Ovary (tissue), 10 donors: ENCODE measurements at places on chromosomes 6 and 20. TPM values are rescaled to one million over a fixed set of nuclear protein-coding genes. Genes with fewer than 3 reads are reported as not detected.

- no peak for DNase-seq
These were observed 12.1 kb upstream of the RAMACL start for GRCh38 chr6:166598441-166599138.

DNA sequence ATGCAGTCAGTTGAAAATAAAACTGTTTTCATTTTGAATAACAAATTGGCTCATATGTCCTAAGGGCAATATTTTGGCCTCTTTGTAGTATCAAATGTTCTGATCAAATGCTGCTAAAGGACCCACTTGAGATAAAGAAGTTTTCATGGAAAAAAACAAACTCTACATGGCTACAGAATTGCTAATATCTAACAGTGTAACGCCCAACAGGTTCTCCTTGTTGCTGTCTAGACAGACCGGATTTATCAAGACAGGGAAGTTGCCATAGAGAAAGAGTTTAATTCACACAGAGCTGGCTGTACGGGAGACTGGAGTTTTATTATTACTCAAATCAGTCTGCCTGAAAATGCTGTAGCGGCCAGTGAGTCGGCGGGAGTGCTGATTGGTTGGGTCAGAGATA is 19.4 kb upstream of the MAN1A1 start:
- no peak for DNase-seq

DNA sequence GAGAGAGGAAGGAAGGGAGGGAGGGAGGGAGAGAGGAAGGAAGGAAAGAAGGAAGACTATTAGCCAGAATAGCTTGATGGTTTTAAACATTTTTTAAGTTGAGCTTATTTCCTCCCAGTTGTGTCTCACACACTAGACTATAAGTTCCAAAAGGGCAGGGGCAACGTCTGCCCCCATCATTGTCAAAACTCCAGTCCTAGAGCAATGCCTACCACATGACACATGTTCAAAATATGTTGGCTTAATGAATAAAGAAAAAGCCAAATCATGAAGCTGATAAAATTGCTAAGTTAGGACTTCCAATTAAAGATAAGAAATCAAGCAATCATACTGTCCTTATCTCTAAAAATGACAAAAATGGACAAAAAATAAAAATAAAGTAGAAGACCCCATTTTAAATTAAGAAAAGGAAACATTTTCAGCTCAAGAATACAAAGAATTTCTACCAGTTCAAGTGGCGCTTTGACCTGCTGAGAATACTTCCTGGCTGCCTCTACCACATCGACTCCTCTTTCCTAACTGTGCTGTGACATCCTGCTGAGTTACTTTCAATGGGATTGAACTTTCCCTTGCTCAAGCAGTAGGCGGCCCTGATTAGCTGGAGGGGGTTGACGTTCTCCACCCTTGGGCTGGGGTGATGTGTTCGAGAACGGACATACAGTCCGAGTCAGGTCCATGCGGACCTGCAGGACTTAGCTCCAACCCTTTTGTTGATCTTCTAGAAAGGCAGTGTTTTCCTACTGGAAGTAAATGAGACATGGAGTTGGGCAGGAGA is 283.9 kb upstream of the FOXQ1 start:
- no peak for DNase-seq

DNA sequence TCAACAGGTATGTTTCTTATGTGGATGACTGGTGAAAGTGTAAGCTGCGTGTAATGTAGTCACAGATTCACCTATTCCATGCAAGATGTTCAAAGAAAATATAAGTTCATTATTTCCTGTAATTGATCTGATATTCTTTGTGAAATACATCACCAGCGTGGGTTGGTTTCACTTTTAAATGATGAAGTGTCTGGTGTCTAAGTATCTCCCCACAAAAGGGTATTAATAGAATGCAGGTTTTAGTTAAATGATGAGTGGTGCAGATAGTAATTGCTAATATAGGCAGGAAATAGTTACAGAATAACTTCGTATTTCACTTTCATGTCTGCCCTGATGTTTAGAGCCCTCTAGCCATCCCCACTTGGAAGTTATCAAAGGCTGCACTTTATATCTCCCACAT is 22.2 kb downstream of the PGBD1 start:
- no peak for DNase-seq

- no peak for DNase-seq
These were observed 157.9 kb downstream of the LY86 start for GRCh38 chr6:6746333-6746969.

GRCh38 chr6:43625393-43625992 is 3.6 kb downstream of the GTPBP2 start:
- peak; percentile 33 for DNase-seq

DNA sequence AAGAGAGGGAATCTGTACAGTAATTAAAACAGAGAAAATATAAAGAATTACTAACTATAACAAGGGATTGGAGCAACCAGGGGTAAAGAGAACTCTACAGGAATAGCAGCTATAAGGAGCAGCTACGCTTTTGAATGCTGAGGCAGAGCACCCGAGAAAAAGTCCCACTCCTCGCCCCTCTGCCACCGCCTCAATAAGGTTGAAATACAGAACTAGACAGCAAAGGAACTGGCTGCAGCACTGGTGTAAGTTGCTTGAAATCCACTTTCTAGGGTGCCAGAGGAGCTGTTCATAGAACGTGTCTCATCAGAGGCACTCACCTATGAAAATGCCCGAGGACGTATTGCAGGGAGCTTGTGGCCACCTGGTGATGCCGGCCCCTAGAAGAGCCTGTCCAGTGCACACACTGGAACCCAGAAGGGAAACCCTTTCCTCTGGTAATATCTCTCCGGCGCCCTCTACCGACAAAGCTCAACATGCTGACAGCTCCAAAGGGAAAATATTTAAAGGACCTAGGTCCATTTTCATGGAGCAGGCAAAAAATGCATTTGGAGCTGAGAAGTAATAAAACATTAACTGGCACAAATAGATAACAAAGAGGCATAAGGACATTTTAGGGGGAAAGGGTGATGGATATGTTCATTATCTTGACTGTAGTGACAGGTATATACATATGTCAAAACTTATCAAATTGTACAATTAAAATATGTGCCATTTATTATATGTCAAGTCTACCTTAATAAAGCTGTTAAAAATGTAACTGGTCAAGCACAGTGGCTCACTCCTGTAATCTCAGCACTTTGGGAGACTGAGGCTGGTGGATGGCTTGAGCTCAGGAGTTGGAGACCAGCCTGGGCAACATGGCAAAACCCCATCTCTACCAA is 137.4 kb upstream of the HDAC2 start:
- DNase-seq = no peak

DNA sequence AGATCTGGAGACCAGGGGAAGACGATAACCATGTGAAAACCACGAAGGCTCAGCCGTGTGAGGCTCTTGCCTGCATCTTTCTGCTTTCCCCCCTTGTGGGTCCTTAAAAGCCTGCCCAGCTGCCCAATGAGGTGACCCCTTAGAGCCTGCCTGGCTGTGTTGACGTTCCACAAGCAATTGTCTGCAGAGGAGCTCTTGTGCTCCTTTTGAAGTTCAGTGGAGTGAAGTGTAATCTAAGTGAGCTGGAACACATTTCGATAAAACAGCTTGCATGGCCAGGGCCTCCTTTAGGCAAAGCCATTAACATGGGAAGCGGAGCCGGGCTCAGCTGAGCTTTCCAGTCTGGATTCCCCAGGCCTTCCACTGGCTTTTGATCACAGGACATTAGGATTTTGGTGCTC is 27.3 kb upstream of the TCP11 start:
- no peak for DNase-seq

GRCh38 chr6:154650351-154650750 is 82.9 kb upstream of the SCAF8 start:
- DNase-seq = no peak

The SEL1L2 gene
- polyA plus RNA-seq = 9.3 TPM

The PKHD1 gene
- polyA plus RNA-seq = not detected

The KCNB1 gene
- 3.3 TPM for polyA plus RNA-seq

The TBXT gene
- not detected for polyA plus RNA-seq

The KCNG1 gene
- 0.63 TPM for polyA plus RNA-seq
